Hindlimb muscle (tissue), 1 donor: ENCODE measurements at places on chromosomes 7 and 10.

DNA sequence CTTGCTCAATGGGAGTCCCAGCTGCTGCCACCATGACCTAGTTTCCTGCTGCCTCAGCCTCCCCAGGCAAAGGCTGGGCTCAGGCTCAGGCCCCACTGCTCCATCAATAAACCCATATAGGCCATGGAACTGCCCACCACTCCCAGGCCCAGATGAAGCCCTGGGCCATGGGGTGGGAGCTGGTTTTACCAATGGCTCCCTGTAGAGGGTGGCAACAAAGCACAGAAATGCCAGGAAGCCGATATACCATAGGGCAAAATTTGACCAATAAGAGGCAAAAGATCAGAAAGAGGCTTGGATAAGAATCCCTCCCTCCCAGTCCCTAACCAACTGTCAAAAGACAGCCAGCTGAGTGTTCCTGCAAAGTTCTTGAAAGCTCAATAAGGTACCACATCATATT, 101.8 kb upstream of the DOCK1 start:
- no peak for DNase-seq

DNA sequence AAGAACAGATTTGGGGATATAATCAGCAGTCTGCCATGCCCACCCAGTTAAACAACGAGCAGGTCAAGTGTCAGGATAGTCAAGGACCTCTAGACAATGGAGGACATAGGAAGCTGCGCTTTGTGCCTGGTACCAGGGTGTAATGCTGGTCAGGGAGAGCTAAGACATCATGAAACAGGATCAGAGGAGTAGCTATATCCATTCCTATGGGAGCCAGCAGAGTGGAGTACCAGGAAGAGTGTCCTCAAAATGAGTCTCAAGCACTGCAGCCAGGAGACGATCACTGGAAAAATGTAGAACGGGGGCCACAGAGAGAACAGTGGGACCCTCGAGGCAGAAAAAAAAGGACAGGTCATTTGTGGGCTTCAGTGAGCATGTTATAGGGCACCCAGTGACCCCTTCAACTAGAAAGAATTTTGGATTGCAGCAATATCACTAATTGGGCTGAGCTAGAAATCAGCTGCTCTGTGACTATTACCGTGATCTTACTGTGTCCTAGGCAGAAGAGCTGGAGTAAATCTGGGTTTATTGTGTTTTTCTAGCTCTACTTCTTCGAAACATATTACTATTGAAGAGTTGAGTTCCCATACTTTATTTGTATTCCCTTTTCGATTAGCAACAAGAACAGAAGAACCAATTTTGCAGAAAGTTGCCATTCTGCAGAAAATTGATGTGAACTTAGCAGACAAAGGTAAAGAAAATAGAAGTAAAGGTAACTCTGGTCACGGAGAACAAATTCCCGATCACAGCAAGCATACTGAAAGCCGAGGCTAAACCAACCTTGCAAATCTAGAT, 319.6 kb downstream of the AHR start:
- DNase-seq, result no peak

GRCh38 chr7:1307828-1308227, 75.2 kb downstream of the UNCX start:
- DNase-seq, result no peak

DNA sequence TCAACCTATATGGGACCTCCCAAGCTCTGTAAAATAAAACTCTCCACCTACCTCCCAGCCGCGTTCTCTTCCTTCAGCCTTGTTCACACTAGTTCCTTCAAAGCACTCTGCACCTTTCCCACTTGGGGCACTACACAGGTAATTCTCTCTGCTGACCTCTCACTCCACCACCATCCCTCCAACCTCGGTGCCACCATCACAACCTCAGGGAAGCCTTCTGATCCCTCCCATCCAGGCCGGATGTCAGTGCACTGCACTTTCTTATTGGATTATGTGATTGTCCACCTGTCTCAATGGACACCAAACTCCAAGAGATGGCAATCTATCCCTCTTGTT, 7.0 kb downstream of the LARP4B start:
- DNase-seq, result no peak

DNA sequence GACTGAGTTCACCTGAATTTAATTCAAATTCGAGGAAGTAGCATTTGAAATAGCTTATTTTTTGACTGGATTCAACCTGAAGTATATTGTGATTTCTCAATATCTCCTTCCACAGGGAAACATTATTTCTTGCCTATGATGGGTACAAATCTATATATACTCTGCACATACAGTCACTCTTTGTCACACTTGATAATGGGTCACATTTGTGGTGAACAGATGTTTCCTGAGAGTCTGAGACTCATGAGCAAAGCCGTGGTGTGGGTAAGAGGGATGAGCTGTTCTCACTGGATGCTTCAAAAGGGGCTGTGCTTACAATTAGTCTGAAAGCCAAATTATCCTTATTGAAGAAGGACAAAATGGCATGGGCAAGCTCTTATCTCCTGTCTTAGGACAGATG, 18.0 kb upstream of the TBXAS1 start:
- no peak for DNase-seq

DNA sequence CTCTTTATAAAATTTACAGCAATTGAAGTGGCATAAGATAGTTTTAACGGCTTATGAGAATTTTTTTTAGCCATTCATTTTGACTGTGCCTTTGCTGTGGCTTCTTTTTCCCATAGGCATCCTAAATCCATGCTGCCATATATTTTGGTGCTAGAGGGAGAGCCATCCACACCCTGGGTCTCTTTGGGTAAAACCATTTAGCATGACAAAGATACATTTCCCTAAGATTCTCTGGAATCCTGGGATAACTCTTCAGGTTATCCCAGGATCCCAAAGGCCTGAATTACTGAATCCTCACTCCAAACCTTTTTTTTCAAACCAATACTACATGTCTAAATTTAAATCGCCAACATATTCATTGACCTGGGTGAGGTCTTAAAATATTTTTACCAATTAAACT, 28.9 kb downstream of the DNAJC12 start:
- DNase-seq, result no peak

GRCh38 chr7:116171094-116171493, 39.2 kb upstream of the TES start:
- DNase-seq, result no peak

GRCh38 chr7:155167706-155168365, 97.7 kb downstream of the HTR5A start:
- no peak for DNase-seq

GRCh38 chr10:29343607-29344038, 54.8 kb downstream of the LYZL1 start:
- peak; percentile 23 for DNase-seq

GRCh38 chr7:141731476-141732149, 6.5 kb upstream of the SSBP1 start:
- DNase-seq, result no peak

GRCh38 chr7:128044064-128044463, 12.8 kb upstream of the LRRC4 start:
- no peak for DNase-seq

DNA sequence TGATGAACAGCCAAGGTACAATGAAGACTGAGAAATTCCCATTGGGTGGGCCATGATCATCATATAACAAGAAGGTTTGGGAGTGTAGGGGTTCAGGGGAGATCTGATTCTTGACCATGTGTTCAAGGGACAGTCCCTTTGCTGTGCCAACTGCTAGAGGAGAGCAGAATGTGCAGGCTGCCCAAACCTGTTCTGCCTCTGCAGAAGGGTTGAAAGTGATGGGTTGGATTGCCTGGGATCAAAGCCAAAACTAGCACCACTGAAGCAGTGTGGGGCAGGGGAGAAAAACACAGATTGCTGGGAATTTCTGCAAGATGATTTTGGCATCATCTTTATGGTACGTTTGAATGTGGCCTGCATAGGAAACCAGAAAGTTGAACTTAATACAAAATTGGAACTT, 303.9 kb downstream of the OTUD1 start:
- DNase-seq, result no peak

GRCh38 chr7:149616898-149617297, 119.3 kb upstream of the ZNF746 start:
- no peak for DNase-seq

DNA sequence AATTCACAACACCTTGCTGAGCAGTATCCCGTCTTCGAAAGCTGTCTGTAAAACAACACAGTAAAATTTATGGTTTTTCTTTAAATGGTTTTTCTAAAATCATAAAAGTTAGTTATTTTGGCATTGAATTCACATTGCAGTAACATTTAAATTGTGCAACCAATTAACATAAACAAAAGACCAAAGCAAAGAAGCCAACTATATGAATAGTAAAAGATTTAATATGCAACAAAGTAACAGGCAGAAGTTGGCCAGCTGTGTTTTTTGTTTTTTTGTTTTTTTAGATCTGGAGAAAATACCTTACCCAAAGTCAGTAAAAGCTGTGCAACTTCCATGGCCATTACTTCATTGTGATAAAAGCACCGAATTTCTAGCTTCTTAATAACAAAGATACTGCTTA, 11.3 kb downstream of the SRI start:
- no peak for DNase-seq

DNA sequence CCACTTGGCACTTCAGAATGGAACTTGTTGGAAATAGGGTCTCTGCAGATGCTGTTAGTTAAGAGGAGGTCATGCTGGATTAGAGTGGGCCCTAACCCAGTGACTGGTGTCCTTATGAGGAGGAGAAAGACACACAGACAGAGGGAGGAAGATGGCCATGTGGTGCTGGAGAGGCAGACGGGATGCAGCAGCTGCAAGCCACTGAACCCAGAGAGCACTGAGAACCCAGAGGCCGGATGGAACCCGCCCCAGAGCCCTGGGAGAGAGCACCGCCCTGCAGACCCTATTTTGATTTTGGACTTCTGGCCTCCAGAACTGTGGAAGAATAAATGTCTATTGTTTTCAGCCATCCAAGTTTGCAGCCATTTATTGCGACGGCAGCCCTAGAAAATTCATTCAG, 58.0 kb upstream of the EBF3 start:
- DNase-seq, result no peak

- no peak for DNase-seq
Observed at GRCh38 chr7:72219500-72219899, 192.6 kb downstream of the CALN1 start.

GRCh38 chr10:121500701-121501332, 97.4 kb downstream of the FGFR2 start:
- no peak for DNase-seq

DNA sequence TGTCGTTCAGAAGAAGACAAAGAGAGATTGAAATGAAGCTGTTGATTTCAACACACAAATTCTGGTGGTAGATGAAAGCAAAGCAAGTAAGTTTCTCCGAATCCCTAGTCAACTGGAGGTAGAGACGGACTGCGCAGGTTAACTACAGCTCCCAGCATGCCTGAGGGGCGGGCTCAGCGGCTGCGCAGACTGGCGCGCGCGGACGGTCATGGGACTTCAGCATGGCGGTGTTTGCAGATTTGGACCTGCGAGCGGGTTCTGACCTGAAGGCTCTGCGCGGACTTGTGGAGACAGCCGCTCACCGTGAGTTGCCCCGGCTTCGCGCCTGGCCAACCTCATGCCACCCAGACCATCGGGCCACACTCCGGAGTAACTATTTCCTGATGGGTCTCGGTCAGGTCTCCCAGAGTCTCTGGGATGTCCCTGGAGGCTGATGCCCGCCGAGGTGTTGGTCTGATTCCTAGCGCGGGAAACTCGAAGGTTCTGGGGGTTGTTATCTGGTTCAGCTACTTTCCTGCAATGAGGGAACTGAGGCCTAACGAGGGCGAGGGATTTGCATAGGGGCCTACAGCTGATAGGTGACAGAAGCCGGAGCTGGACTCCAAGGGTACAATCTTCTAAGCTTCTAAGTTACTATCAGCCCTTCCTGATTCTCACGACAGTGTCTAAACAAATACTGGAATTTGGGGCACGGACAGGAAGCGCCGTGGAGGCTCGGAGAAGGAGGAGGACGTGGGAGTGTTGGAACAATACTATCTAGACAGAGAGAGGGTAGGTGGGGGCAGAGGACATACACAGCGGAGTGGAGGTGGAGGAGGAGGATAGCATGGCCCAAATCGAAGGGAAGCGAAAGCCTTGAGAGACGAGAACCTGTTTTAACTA, at the start of gene RPP30:
Gene RPP30, plus strand, starts transcription at position 209 of the 882 bp plus-strand sequence. Its CDS starts 13 bp downstream, at position 222.
- DNase-seq, result peak; percentile 85

- no peak for DNase-seq
Observed at GRCh38 chr7:124992851-124993562, 63.4 kb upstream of the POT1 start.

DNA sequence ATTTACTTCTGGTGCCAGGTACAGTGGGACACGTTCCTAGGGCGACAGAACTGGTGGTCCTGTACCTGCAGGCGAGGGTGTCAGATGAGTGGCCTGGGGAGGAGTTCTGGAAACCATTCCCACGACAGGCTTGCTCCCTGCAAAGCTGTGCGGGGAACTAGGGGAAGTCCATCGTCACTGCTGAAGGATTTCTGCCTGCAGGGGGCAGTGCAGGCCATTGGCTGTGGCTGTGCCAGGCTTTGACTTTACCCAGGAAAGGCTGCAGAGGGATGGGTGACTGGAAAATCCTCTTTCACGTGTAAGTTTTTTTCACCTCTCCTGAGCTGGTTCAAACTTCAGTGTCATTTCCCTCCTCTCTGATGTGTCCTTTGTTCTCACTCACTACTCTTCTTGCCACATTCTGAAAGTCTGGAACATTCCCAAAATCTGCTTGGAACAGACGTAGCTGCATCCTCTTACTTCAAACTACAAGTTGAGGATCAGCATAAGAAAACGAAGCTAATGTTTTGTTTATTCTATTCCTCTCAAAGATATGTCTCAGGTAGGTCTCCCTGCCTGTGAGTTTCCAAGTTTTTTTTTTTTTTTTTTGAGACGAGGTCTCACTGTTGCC, 126.5 kb downstream of the SH2D4B start:
- peak; percentile 54 for DNase-seq

DNA sequence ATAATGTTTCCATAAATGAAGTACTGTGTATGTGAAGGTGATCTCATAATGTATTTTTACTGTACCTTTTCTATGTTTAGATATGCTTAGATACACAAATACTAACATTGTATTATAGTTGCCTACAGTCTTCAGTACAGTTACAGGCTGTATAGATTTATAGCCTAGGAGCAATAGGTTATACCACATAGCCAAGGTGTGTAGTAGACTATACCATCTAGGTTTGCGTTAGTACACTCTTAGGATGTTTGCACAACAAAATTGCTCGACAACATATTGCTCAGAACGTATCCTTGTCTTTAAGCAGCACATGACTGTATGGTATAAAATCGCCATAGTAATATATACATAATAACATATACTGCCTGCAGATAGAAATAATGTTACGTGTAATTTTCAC, 42.9 kb downstream of the WAC start:
- no peak for DNase-seq

GRCh38 chr10:110456523-110457091, 41.1 kb upstream of the DUSP5 start:
- no peak for DNase-seq
